Memory B cell (primary cell): ENCODE measurements at places on chromosomes 5 and 9.

DNA sequence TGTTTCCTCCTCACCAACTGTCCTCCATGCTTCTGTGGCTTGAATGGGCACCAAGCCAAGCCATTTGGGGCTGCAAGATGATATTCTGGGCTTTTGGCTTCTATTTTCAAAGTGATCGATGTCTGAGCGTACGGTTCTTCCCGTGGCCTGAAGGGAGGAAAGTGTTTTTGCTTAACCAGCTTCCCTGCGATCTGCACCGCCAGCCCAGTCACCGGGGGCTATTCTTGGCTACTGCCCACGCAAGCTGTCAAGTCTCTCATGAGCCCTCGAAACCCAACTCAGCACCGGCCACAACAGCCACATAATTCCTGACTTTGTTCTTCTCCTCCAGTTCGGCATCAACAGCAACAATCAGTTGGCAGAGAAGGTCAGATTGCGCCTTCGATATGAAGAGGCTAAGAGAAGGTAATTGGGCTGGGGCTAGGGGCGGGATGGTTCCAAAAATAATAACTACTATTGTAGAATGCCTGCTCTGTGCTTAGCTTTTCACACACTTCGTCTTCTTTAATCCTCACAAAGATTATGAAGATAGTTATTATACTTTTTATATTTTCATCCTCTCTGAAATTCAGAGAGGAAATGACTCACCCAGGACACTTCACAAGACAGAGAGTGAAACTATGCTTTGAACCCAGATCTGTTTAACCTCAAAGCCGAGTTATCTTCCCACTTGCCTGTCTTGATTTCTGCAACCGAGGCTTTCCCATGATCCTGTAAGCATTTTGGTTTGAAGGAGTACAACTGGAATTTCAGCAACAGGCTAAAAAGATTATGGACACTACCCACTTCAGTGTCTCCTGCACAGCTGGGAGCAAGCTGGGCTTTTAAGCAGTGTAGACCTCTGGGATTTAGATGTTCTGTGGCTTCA lies 76.4 kb upstream of the RARS1 start:
- no peak for DNase-seq

GRCh38 chr9:121107029-121107428 lies 32.3 kb downstream of the CNTRL start:
- DNase-seq = no peak

DNA sequence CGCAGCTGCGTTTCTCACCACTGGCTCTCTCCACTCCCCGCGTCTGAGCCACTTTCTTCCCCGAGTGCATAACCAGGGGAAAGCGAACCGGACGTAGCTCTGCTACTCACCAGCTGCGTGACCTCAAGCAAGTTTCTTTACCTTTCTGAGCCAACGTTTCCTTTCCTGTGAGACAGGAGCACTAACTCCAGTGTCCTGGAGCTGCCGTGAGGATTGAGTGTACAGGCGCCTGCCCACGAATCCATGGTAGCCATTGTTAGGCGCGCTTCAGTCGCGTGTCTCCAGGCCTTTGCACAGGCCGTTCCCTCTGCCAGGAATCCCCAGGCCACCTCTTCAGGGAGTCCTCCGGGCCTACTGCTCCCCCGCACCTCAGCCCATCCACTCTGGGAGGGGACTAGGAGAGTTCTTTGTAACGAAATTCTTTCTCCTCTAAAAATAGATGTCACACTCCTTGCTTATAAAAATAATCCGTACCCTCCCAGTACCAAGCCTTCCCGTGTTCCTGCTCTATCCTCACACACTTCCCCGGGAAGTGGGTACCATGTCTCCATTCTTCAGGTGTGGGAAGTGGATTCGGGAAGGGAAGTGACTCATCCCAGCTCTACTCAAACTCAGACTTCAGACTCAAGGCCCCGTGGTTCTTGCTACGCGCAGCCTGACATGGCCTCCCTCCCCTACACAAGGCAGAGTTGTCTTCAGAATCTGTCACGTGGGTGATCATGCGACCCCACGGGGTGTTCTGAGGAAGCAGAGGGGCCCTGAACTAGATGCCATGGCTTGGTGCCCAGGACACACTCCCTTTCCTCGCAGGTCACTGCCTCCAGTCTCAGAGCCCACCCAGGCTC lies 16.1 kb upstream of the CRB2 start:
- peak; percentile 47 for DNase-seq

GRCh38 chr5:65927503-65928321 lies 1.3 kb downstream of the ERBIN start:
- no peak for DNase-seq

- no peak for DNase-seq
Measured at GRCh38 chr5:178274781-178275537, 42.4 kb upstream of the PHYKPL start.

DNA sequence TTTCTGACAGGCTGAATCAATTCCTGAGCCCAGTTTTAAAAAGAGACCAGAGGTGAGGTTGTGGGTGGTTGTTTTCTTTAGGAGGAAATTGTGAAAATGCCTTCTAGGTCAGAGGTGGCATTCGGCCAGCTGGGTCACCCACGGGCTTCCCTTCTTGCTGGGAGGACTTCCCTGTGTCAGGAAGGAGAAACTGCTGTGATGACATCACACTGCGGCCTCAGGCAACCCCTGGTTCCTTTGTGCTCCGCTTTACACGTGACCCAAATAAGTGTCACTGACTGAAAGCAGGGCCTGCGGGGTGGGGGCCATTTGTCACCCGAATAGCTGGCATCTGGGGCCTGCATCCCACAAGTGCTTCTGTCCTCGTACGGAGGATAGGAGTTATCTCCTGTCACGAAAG lies 39.7 kb downstream of the FABP6 start:
- DNase-seq = no peak

GRCh38 chr5:144105371-144105770 lies 65.1 kb downstream of the YIPF5 start:
- DNase-seq = no peak

GRCh38 chr5:142319560-142320429 lies 5.0 kb downstream of the SPRY4 start:
- DNase-seq = no peak

GRCh38 chr9:36739373-36740116 lies 166.8 kb downstream of the MELK start:
- no peak for DNase-seq

DNA sequence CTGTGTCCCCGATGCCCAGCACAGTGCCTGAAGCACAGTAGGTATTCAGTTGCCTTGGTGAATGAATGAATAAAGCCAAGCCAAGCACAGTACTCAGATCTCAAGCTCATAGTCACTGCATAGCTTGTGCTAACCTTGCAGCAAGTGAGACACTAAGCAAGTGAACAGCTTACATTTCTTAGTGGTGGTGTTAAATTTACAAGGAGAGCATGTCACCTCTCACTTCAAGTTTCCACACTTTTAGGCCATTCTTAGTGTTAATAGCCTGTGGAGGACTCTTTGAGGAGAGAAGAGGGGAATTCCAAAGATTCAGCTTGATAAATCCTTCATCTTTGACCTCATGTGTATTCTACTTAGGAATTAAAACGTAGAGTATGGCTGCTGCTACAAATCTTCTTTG lies 104.7 kb downstream of the C9orf152 start:
- DNase-seq = no peak

DNA sequence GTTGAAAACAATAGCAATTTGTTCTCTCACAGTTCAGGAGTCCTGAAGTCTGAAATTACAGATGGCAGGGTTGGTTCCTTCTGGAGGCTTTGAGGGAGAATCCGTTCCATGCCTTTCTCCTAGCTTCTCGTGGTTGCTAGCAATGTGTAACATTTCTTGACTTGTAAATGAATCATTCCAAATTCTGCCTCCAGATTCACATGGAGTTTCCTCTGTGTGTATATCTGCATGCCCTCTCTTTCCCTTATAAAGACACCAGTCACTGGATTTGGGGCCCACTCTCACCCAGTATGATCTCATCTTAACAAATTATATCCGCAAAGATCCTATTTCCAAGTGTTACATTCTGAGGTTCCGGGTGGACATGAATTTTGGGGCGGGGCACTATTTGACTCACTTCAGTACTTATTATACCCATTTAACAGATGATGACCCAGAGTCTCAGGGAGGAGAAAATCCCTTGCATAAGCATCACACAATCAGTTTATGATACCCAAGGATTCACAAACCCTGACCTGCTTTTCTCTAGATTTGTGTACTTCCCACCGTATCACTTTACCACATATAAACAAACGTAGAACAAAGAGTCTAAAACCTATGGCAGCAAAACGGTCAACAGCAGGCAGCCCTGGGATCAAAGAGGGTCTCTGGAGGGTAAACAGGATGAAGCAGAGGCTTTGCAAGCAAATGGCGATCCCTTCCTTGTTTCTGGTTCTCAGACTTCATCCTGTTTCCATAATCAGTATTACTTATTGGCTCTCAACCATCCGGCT lies 93.7 kb downstream of the C9orf152 start:
- DNase-seq = no peak

GRCh38 chr9:91714874-91715615 lies 235.0 kb downstream of the ROR2 start:
- DNase-seq = no peak

DNA sequence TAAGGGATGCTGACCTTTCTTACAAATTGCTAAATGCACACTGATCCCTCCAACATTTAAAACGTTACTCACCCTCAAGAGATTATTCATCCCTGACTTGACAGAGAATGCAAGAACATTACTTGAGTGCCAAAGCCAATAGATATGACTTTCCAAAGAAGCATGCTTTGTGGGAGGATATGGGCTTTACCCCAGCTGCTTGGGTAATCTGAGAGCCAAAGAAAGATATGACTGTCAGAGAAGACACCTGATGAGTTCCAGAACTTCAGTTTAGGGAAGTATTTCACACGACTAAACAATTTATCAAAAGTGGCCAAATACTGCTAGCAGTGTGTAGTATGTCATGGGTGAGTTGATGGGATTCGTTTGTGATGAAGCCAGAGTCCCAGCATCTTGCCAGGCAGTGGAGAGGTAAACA lies 7.4 kb upstream of the SPDL1 start:
- no peak for DNase-seq

DNA sequence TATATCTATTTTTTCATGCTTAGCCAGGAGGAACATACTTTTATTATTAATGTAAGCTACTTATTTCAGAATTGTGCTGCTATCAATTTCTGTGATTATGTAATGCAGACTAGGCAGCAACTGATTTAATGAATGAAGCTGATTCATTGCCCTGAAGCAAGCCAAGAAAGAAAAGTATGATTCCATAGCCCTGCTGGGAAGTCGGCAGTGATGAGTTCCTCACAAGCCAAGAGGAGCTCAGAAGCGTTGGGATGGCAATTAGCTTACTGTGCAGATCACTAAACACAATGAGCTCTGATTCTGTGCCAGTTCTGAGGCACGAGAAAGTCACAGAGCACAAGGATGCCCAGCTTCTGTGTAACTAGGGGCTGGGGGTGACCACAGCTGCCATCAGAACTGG lies 254.3 kb upstream of the KLF9 start:
- DNase-seq = no peak

- DNase-seq = no peak
Measured at GRCh38 chr5:160119905-160120266, 636 bp upstream of the PWWP2A start.

- no peak for DNase-seq
Measured at GRCh38 chr9:38390851-38391250, 1.7 kb upstream of the ALDH1B1 start.

DNA sequence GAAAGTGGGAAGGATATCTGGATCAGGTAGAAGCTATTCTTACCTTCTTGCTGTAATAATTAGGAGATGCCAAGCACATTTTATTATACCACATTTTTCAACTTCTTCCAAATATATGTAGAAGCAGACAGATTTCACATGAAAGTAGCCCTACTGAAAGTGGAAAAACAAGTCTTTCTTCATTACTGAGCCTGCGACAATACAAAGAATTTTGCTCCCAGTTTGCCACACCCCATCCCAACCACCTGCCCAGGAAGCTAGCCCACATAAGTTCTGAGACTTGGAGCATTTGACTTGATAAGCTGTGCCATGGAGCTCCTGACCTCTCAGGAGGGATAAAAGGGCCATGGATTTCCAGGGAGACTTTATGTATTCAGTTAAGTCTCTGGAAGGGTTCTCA lies 249.1 kb upstream of the ADCY2 start:
- DNase-seq = no peak

DNA sequence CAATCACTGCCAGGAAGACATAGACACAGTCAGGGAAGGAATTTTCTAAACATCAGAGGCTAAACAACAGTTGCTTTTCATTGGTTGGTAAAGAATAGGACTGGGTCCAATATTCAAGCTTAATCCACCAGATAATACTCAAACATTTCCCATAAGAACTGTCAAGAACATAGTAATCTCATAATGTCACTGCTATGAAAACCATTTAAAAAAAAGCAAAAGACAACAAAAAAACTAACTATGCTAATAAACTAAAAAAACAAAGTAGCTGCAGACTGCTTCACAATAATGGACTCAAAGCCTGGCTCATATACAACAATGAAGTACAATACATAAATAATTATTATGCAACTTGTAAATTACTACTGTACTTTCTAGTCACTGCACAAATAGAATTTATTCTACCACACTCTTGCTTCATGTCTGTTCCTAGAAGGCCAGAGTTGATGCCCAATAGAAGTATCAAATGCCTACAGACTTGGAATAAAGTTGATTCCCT lies 148.7 kb downstream of the MLLT3 start:
- DNase-seq = no peak
